Hypothalamus (tissue), 51 donors: ENCODE measurements at places on chromosomes 1 and 21.

GRCh38 chr1:12678350-12678749 lies 34.5 kb downstream of the AADACL4 start:
- no peak for DNase-seq

GRCh38 chr1:4678066-4678717 lies 23.8 kb downstream of the AJAP1 start:
- DNase-seq = no peak

- DNase-seq = no peak
These were observed 2.7 kb downstream of the ZBTB18 start for GRCh38 chr1:244053831-244054230.

GRCh38 chr1:51270751-51271150 lies 34.7 kb downstream of the RNF11 start:
- DNase-seq = no peak

GRCh38 chr1:207812778-207813511 lies 61.1 kb downstream of the CD46 start:
- no peak for DNase-seq

DNA sequence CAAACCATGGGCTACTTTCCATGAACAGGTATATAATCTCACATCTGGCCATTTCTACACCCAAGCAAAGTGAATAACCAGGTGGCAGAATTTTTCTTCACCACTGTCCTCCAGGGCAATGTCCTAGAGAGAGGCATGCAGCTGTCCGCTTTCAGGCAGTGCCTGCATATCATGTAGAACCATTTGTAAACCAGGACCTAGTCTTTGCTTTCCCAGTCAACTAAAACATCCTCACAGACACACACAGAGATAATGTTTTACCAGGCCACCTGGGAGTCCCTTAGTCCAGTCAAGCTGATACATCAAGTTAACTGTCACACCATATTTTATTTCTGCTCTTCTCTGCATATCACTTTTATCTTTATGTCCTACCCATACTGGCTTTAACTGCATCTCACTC lies 26.2 kb downstream of the TNFSF18 start:
- DNase-seq = no peak

DNA sequence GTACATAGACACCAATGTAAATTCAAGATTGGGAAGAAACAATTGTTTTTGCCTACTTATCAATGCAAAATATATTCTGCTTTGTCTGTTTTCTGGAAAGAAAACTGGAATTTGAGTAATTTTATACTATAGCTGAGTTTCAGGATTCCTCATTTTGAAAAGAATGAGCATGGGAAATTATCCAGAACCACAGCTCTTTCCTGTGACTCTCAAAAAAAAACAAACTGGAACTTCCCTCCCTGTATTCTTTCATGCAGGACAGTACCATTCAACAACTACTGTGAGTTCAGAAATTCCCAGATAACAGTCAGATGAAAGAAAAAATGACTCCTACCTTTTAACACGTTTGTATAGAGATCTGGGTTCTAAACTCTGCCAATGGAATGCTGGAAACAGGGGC lies 372.4 kb downstream of the TGFB2 start:
- DNase-seq = no peak

- no peak for DNase-seq
These were observed 220.1 kb downstream of the ST6GALNAC3 start for GRCh38 chr1:76294482-76295194.

DNA sequence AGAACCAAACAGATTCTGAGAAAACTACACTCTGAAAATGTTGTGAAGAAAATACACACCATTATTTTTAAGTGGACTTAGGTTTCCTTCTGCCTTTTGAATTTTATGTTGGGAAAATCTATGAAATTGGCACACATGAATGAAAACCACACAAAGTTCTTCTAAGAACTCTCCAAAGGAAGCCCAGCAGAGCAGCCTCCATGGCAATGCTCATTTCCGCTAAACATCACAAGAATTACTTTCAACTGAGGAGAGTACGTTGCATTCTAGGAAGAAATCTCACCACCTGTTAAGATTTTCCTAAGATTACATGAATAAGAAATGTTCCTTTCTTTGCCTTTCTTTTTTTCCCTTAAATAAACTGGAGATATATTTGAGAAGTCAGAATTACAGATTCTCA lies 154.2 kb downstream of the BARHL2 start:
- DNase-seq = no peak

DNA sequence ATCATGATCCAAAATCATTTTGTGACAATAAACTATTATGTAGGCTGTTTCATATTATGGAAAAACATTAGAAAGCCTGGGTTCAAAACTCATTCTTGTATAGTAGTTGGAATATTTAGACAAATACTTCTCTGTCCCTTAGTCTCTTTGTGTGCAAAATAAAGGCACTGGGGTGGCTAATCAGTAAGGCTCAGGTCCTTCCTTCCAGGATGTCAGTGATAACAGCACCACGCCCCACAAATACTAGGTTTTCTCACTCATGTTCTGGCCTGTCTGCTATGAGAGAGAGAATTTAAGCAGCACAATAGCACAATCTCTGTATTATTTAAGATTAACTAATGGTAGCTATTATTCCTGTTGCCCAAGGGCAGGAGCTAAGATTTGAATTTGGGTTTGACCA lies 458.3 kb upstream of the BEND5 start:
- DNase-seq = no peak

GRCh38 chr1:167076136-167076710 lies 14.0 kb downstream of the GPA33 start:
- no peak for DNase-seq

DNA sequence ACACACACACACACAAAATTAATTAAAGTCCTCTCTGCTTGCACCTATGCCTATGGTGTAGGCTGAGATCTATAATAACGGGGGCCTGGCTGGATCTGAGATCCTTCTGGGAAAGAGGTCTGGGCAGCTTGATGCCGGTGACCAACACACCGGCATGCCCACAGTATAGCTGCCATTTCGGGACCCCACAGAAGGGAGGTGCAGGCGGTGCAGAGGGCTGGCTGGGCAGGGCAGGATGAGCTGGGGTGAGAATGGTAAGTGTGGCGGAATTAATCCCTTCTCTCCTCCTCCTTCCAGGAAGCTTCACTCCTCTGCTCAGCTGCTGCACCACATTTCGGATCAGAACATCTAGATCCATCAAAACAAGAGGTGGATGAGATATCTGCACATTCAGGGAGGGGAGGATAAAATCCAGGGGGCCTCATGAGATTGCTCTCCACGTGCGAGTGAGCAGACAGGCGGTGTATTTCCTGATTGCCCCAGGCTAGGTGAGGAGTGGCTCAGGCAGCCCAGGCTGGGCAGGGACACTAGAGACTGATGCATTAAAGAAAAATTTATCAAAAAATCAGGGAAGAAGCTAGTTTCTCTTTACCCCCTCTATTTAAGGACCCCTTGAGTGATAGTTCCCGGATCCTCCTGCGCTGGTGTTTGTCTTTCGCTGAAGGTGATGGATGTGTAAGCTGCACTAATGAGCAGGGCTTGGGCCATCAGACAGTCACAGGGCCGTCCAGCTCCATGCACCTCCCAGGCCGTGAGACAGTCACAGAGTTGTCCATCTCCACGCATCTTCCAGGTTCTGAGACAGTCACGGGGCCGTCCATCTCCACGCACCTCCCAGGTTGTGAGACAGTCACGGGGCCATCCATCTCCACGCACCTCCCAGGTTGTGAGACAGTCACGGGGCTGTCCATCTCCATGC lies 449.9 kb downstream of the PTPRU start:
- DNase-seq = no peak

DNA sequence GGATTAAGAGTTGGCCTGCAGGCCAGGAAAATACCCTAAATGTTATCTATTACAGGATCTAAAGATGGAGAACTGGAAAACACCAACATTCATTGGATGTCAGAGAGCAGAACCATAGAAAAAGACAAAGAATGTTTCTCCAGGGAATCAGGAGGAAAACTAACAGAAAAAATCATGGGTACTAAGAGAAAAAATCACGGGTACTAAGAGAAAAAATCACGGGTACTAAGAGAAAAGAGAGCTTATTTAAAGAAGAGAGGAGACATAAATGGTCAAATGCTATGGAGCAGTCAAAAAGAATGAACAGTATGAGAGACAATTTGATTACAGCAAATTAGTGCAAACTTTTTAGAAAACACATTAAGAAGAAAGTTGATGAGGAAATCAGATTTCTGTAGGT lies 73.8 kb upstream of the SERBP1 start:
- DNase-seq = no peak

DNA sequence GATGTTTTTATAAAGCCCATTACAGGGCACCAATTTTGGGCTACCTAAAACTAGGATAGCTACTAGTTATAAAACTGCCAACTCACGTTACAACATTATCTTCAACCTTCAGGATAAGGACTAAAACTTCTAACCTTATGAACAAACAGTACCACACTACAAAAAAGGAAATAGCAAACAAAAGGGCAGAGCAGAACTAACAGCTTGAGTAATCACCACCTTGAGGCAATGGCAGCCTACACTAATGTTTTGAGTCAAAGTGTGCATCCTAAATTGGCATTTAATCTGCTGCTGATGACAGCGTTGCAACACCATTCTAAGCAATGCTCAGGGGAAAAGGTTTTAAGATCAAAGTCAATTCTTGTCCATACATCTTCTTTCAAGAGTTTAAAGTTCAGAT lies 27.2 kb downstream of the PTP4A2 start:
- no peak for DNase-seq

DNA sequence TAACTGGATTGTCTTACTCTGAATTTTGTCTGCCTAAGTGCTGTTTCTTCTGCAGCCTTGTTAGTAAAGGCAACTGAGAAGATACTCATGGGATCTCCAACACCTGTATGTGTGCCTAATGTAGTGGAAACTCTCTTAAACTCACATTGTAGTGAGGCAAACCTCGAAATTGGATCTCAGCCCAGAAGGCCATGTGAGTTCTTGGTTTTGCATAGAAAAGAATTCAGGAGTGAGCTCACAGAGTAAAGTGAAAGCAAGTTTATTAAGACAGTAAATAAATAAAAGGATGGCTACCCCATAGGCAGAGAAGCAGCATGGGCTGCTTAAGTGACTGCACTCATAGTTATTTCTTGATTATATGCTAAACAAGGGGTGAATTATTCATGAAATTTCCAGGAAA lies 1344.7 kb downstream of the NCAM2 start:
- DNase-seq = no peak
